CD4-positive, alpha-beta T cell treated with Interleukin-17A for 1 hour (primary cell): ENCODE measurements at places on chromosomes 7 and 10.

DNA sequence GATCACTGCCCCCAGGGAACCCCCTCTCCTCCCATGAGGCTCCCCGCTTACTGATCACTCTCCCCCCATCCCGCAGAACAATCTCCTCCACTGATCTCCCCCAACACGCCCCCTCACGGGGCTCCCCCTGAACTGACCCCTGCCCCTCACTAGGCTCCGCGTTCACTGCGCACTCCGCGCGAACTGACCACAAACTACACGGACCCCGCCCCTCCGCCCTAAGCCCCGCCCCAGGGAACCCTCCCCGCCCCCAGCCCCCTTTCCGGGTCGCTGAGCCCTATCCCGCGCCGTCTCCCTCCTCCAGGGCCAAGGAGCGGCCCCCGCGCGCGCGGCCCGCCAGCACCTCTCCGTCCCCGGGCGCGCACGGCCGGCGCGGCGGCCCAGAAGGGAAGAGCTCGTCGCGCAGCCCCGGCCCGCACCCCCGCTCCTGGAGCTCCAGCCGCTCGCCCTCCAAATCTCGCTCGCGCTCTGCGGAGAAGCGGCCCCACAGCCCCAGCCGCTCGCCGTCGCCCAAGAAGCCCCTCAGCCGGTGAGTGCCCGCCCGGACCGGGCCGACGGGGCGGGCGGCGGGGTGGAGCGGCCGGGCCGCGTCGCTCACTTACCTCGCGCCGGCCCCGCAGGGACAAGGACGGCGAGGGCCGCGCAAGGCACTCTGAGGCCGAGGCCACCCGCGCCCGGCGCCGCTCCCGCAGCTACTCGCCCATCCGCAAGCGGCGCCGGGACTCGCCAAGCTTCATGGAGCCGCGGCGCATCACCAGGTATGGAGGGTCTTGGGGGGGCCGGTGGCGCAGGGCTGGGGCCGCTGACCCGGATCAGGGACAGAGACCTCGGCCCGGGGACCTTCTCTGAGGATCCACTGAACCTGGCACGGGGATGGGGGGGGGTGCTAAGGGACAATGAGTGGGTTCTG is 19.9 kb upstream of the HSPB1 start:
- DNase-seq = peak; percentile 23

DNA sequence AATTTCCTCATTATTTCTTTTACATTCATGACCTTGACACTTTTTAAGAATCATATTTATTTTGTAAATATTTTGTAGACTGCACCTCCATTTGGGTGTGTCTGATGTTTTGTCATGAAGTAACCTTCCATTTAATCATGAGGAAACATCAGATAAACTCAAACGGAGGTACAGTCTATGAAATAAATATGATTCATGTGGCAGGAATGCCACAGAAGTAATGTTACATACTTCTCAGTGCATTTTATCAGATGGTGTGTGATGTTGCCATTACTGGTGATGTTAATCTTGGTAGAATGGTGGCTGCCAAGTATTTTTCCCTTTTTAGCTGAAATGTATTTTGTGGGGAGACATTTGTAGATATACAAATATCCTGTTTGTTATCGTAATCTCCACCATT is 64.9 kb downstream of the ZNF37A start:
- DNase-seq = no peak

DNA sequence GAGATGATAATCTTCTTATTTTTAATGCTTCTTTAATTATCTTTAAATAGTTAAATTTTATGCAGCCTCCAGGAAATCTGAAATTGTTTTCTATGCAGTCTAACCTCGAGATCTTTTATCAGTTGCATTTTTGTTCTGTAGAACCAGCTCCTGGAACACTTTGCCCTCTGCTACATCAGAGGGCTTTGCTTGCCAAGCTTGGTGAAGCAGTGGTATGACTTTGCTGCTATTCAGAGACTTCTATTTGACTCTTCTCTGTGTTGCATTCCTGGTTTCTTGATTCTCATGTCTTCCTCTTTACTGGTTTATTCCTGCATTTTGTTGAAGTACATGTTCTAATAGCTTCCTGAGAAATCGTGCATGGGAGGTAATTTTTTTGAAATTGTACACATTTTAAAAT is 163.7 kb upstream of the TMEM229A start:
- DNase-seq = no peak

DNA sequence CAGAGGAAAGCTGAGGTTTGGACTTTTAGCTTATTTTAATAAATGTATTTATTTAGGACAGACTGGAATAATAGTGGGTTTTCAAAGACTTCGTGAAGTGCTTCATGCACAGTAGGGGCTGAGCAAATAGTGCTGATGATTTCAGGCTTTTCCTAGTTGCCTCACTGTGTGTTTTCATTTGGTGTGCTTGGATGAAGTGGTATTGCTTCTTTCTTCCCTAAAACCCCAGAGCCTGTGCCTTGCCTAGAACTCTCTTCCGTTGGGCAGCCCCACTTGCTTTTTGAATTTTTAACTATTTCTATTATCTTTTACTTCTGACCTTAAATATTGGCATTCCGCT is 49.6 kb downstream of the ARID5B start:
- DNase-seq = no peak

- DNase-seq = peak; percentile 6
Measured at GRCh38 chr7:139183878-139184338, 47.1 kb upstream of the UBN2 start.

- DNase-seq = no peak
Measured at GRCh38 chr7:101671371-101672356, 42.6 kb upstream of the MYL10 start.

- peak; percentile 79 for DNase-seq
Measured at GRCh38 chr7:151244196-151244840, 4.2 kb downstream of the SMARCD3 start.

GRCh38 chr7:131657881-131658280 is 101.5 kb upstream of the PODXL start:
- no peak for DNase-seq

DNA sequence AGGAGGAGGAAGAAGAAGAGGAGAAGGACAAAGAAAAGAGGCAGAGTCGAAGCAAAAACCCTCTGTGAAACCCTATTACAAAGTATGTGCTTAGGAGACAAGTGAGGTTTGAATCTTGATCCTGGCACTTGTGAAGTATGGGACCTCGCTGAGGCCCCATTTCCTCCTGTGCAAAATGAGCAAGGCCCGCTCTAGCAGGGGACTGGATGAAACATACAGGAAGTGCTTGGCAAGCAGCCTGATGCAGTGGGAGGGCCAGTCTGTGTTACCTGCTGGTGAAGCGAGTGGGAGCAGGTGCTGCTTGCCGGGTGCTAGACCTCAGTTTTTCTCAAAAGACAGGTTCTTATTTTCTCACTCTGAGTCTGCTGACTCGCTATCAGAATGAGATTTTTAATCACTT is 150.4 kb downstream of the JCAD start:
- DNase-seq = no peak

GRCh38 chr10:110915035-110915434 is 3.9 kb downstream of the BBIP1 start:
- no peak for DNase-seq

GRCh38 chr7:78558566-78558965 is 760.0 kb downstream of the PHTF2 start:
- no peak for DNase-seq

DNA sequence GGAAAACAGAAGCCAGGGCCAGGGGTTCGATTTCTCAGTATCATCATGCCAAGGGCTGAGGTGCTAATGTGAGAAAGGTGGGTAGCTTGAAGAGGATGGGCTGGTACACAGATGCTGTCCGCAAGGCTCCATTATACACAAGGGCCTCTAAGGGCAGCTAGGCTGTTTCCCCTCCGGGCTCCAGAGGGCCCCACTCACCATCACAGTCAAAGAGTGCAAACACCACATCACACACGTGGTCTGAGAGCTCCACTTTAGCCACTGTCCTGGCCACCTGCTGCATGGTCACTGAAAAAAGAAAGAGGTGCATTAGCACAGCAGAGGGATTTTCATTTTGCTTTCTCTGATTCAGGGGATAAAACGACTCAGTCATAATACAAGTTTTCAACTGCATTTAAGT is 20.9 kb upstream of the DNAJB12 start:
- no peak for DNase-seq

DNA sequence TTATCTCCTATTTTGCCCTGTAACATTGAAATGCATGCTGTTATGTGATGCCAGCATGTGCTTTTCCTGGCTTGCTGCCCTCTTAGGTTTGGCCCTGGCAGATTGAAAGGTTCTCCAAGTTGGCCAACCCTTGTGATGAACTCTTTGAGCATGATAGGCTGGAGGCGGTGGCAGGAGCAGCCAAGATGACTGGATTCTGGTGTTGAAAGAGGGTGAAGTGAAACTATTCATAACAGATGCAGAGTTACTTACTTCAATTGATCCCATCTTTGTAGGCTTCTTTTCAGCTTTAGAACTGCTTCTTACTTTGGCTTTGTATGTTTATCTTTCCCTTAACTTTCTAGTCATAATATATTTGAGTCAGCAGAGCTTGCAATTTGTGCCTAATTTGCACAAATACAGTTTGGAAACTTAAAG is 57.6 kb downstream of the BICC1 start:
- DNase-seq = no peak

GRCh38 chr10:69573056-69573806 is at the start of gene NEUROG3:
NEUROG3 (minus strand) TSS chr10:69573422; CDS start chr10:69573043, 379 bp downstream.
- DNase-seq = no peak

DNA sequence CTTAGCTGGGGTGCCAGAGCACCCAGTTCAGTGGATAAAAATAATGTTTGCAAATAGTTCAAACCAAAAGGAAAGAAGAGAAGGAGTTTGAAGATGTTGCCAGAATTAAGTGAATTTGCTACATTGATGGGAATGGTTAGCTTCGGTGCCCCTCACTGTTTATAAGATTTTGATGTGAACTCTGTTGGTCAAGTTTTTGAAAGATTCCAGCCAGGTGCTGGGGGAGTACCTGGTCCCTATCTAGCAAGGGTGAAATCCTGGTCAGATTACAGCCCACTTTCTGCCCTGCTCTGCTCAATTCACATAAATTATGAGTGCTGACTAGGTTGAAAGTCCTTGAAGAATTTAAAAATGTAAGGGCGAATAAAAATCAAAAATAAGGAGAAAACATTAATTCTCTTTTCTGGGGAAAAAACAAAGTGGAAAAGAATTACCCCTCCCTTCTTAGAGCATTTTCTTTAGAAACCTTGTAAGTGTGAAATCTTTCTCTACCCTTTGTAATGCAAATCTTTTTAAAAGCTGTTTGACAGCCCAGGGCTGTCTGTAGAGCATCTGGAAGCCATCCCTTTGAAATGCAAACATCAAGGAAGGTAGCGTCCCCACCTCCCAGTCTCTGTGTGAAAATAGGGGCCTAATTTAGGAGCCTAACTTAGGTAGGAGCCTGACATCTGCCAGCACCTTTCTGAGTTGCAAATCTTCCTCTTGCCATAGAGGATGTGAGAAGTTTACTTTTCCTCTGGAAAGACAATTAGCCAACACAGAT is 1.4 kb upstream of the GIMAP5 start:
- DNase-seq = no peak

DNA sequence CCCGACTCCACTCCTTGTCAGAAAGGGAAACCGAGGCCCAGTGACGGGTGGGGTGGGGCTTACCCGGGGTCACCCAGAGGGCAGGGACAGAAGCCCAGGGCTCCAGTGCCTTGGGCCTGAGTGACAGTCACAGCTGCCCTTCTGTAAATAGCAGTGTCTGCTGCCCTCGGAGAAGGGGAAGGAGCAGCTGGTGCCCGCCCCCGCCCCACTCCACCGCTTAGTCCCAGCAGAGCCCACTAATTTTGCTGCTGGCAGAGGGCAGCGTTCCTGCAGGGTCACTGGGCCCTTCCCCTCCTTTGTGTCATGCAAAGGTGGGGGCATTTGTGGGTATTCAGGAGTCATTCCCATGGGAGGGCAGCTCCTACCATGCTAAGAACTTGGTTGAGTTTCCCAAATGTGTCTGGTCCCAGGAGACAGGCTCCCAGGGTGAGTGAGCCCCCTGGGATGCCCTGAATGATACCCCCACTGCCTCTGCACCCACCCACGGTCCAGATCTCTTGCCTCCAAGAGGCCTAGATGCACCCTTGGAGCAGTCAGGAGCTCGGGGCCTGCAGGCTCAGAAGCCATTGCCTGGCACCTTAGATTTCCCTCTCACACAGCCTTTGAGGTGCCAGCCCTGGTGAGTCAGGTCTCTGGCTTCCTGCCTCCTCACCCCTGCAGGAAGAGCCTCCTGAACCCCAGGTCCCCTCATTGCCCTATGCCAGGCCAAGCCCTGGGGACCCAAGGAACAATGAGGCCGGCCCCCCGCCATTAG is 17.2 kb downstream of the SH2B2 start:
- no peak for DNase-seq

- DNase-seq = no peak
Measured at GRCh38 chr10:101965075-101965765, 90.8 kb downstream of the ARMH3 start.
